ENCODE measurements at places on chromosomes 7 and 10.

DNA sequence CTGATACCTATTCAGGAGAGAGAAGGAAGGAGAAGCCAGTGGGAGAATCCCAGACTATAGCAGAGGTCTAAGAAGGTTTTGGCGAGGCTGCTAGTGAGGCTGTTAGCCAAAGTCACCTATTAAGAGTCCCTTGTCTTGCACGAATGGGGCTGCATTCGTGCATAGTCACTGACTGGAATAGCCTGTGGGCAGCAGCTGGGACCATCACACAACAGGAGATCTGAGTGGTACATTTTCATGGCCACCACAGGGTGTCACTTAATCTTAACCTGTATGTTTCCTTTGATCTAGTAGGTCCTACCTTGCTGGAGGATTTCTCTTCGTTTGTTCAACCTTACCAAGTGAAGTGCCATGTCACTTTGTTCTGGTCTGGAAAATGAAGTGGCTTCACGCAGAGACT lies 319.9 kb downstream of the BMPER start:
- no peak for DNase-seq

GRCh38 chr7:39623732-39624441 lies 515 bp downstream of the RALA start:
- no peak for DNase-seq

- peak; percentile 21 for DNase-seq
These were observed 4.6 kb downstream of the TRPV6 start for GRCh38 chr7:142880876-142881505.

GRCh38 chr7:84637568-84638338 lies 443.2 kb upstream of the SEMA3A start:
- DNase-seq: peak; percentile 99

- DNase-seq: no peak
These were observed 54.7 kb upstream of the MRLN start for GRCh38 chr10:59807629-59808620.

GRCh38 chr10:76353237-76353851 lies 921.9 kb downstream of the LRMDA start:
- DNase-seq: no peak

DNA sequence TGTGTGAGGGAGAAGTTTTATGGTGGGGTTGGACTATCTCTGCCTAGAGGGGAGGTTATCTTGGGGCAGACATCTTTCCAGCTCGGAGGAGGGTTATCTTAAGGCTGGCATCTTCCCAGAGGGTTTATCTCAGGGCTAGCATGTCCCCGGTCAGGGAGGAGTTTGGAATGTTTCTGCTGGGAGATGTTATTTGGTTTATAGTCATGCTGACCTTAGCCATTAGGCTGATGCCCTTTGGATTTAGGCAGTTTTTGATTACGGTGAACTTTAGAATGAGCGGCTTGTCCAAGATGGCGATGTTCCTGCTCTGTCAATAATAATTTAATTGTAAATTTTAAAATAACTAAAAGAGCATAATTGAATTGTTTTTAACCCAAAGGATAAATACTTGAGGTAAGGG lies 236.4 kb downstream of the CACNB2 start:
- no peak for DNase-seq

- no peak for DNase-seq
These were observed 377.8 kb downstream of the SFMBT2 start for GRCh38 chr10:7033031-7033430.

GRCh38 chr10:103490986-103491314 lies 2.6 kb upstream of the NEURL1 start:
- DNase-seq: no peak

DNA sequence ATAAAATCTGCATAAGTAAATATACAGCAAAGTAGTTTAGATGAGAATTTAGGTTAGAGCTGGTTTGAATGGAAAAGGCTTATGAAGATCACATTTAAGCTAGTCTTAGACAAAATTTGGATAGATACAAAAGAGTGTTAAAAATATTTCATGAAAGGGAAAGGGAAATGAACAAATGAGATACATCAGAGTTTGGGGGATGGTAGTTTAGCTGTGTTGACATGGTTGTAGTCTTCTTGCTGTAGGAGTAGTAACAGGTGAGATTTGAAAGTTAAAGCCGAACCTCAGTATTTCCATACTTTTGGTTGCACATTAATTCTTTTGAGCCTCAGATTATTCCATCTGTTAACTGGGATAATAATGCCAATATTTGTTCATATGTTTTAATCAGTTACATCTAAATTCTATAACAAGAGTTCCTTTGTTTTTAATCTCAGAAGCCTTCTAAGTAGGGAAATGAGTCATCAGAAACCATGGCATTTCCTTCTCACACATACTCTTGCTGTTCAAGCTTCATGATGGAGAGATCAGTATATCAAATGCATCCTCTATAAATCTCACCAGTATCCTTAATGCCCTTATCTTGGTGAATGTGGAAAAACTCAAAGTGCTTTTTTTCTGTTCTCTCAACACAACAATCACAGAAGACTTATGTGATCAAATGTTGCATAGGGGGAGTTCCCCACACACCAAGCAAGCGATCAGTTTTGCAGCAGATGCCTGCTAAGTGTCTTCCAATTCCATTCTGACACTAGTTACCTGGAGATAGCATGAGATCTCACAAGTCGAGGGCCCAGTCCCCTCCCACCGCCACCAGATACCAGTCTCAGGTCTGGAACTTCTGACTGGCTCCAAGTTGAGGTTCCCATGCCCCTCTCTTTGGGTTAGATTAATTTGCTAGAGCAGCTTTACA lies 84.7 kb downstream of the MAPK8 start:
- DNase-seq: peak; percentile 68

DNA sequence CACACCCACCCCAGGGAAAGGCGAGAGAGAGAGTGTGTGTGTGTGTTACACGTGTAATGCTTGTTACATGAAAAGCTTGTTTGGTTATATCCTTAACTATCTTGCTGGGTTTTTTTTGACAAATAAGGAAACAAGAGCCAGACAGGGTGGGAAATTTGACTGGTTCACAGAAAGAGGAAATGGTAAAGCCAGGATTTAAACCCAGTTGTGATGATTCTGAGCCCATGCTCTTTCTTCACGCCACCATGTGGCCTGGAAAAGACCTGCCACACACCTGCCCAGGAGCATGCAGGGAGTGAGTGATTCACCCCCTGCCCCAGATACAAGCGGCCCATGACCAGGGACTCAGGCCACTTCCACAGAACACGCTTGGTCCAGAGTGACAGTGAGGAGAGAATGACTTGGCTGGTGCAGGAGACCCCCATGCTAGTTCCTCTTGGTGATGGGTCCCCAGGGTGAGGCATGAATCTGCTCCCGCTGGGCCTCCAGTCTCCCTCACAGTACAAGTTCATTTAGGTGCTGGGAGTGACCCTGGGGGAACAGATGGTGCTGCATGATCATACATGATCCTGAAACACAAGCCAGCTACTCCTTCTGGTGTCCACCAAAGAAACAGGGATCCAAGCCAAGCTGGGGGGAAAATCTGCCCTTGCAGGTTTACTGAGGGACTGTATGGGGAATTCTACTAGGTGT lies 21.0 kb upstream of the EIF5AL1 start:
- DNase-seq: no peak

DNA sequence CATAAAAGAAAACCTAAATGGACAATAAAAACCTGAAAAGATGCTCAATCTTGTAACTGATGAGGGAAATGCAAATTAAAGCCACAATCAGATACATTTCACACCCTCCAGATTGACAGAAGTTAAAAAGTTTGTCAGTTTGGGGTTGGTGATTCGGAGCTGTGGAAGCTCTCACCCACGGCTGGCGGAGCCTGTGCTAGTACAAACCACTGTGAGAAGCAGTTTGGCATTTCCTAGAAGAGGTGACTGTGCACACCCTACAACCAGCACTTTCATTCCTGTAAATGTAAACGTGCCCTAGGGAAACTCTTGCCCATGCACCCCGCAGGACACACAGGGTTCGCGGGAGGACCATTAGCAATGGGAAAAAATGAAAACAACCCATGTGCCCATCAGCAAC lies 114.1 kb downstream of the BMS1 start:
- DNase-seq: no peak

DNA sequence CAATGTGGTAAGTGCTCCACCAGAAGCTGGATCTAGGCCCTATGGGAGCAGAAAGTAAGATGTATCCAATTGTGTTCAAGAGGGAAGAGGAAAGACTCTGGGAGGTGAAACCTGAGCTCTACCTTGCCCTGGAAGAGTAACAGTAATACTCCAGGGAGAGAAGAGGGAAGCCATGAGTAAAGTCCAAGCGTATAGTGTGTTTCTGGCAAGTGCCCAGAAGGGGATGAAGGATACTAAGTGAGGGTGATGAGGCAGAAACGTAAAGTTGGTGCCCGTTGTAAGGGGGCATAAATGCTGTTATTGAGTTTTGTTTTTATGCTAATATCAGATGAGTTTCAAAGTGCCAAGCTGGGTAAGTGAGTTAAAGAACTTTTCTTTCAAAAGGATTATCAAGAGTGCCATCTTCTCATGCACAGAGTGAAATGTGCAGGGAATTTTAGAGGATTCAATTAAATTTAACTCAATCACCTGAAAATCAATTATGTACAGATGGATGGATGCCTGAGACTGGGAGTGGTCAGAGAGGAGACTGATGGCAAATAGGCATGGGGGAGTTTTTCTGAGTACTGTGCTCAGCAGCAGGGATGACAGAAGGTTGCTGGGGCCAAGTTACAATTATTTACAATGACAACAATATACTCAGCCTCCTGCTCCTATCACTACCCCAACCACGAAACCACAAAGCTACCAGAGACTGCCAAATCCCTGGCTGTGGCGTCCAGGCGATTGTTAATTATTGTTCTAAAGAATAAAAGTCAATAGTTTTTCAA lies 123.3 kb upstream of the LAMB4 start:
- DNase-seq: no peak

- no peak for DNase-seq
These were observed 264.2 kb upstream of the SLC26A5 start for GRCh38 chr7:103710247-103710646.

- no peak for DNase-seq
These were observed 45.7 kb downstream of the BEND7 start for GRCh38 chr10:13483073-13483472.

DNA sequence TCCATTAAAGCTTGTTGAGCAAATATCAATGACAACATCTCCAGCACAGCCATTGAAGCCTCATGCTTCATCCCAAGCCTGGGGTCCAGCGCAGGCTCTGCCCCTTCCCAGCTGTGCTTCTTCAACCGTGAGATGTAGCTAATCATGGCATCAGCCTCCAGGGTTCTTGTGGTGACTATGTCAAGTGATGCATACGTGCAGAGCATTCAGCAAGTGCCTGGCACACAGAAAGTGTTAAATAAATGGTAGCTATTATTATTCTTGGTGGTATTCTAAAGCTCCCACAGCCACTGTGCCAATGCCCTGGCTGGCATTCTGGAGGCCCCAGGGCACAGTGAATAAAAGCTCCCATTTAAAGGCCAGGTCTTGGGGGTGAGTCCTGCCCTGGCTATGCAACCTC lies 146.6 kb downstream of the WDR11 start:
- no peak for DNase-seq

GRCh38 chr10:23368816-23369640 lies 24.4 kb upstream of the C10orf67 start:
- no peak for DNase-seq

DNA sequence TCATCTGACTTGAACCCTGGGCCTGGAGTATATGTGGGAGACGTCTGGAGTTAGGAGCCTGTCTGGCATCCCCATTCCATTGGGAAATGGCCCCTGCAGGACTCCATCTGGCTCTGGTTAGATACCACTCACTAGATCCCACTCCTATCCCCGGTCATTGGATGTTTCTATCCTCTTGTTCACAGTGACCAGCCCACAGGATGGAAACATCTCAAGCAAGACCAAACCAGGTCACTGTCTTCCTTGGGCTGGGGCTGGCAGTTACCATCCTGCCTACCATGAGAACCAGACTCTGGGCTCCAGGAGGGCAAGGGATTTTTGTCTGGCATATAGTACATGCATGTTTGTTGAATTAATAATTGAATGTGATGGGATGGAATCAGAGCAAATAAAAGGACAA lies 415.7 kb downstream of the GRID1 start:
- no peak for DNase-seq

DNA sequence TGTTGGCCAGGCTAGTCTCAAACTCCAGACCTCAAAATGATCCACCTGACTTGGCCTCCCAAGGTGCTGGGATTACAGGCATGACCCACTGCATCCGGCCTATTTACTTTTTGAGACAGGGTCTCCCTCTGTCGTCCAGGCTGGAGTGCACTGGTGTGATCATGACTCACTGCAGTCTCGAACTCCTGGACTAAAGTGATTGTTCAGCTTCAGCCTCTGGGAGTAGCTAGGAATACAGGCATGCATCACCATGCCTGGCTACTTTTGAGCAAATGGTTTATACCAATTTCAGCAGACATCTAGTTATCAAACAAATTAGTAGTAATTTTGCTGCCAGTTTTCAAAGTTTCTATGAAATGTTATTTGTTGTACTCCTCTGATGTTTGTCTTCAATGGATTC lies 2.2 kb upstream of the WAC start:
- no peak for DNase-seq

- DNase-seq: no peak
These were observed 3.7 kb upstream of the NANOS1 start for GRCh38 chr10:119025776-119026175.

- peak; percentile 70 for DNase-seq
These were observed 15.6 kb downstream of the ATG9B start for GRCh38 chr7:151008511-151009323.

GRCh38 chr10:88238615-88238914 lies 344.6 kb downstream of the RNLS start:
- no peak for DNase-seq

GRCh38 chr10:128440513-128441160 lies 314.4 kb upstream of the MKI67 start:
- DNase-seq: no peak

DNA sequence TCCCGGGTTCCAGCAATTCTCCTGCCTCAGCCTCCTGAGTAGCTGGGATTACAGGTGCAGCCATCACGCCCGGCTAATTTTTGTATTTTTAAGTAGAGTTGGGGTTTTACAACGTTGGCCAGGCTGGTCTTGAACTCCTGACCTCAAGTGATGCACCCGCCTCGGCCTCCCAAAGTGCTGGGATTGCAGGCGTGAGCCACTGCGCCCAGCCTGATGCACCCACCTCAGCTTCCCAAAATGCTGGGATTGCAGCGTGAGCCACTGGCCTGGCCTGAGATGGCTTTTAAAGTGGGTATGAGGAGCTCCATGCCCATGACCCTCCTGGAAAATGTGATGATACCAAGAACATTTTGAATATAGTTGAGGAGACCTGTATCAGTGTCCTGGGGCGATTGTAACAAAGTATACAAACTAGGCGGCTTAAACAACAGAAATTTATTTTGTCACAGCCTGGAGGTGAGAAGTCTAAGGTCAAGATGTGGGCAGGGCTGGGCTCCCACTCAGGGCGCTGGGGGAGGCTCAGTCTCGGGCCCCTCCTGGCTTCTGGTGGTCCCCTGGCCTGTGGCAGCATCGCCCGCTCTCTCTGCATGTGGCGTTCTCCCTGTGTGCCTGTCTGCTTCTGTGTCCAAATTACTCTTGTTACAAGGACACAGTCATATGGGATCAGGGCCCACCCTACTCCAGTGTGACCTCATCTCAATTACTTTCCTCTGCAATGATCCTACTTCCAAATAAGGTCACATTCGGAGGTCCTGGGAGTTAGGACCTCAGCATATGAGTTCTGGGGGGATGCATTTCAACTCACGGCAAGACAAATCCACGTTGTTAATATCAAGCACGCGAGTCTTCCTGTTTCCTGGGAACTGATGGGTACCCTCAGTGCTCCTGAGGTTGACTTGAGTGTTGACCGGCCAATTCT lies 108.8 kb downstream of the ACTR3B start:
- DNase-seq: no peak

GRCh38 chr10:49264177-49264677 lies 34.7 kb upstream of the C10orf71 start:
- DNase-seq: no peak

GRCh38 chr7:840001-840600 lies 7.8 kb downstream of the SUN1 start:
- DNase-seq: no peak
